ENCODE measurements at places on chromosomes 6 and 20. TPM values are rescaled to one million over a fixed set of nuclear protein-coding genes. Genes with fewer than 3 reads are reported as not detected.

- no peak for DNase-seq
- H3K4me1 ChIP-seq = 0 out of 2 replicates have a peak, but pooled peaks cover 4% of the 10 kb centered on the region
- H3K27me3 ChIP-seq = no peaks in the 10 kb centered on the region
- H3K36me3 ChIP-seq = no peaks in the 10 kb centered on the region
Observed at GRCh38 chr6:156901309-156902019, 124.3 kb downstream of the ARID1B start.

DNA sequence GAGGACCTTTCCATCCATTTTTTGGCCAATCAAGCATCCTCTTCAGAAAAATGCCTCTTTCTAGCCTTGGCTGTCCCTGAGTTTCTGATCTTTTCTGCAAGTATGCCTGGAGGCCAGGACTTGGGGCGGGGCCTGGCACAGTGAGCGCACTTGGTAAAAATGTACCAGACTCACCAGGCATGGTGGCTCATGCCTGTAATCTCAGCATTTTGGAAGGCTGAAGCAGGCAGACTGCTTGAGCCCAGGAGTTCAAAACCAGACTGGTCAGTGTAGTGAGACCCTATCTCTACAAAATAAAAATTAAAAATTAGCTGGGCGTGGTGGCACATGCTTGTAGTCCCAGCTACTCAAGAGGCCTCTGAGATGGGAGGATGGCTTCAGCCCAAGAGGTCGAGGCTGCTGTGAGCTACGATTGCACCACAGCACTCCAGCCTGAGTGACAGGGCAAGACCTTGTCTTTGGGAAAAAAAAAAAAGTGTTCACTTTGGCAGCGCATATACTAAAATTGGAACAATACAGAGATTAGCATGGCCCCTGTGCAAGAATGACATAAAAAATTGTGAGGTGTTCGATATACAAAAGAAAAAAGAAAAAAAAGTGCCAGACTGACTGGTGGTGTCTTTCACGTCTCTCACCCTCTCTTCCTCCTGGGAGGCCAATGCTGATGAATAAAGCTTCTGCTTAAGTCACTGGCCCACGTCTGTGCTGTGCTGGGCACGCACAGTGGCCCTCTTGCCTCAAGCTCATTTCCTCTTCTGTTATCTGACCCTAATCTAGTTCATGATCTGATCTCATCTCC, 18.1 kb upstream of the SLC9A8 start:
- H3K4me3 ChIP-seq = no peak overlapping the region
- no peak overlapping the region for H3K27ac ChIP-seq
- H3K27me3 ChIP-seq = no peaks in the 10 kb centered on the region

NT5DC1 gene
- total RNA-seq = 6.6 TPM

GRCh38 chr6:64012351-64013001, 376.9 kb downstream of the PHF3 start:
- no peaks in the 10 kb centered on the region for H3K27me3 ChIP-seq
- DNase-seq = peak; percentile 73
- H3K27ac ChIP-seq = no peak overlapping the region
- H3K36me3 ChIP-seq = no peaks in the 10 kb centered on the region

DNA sequence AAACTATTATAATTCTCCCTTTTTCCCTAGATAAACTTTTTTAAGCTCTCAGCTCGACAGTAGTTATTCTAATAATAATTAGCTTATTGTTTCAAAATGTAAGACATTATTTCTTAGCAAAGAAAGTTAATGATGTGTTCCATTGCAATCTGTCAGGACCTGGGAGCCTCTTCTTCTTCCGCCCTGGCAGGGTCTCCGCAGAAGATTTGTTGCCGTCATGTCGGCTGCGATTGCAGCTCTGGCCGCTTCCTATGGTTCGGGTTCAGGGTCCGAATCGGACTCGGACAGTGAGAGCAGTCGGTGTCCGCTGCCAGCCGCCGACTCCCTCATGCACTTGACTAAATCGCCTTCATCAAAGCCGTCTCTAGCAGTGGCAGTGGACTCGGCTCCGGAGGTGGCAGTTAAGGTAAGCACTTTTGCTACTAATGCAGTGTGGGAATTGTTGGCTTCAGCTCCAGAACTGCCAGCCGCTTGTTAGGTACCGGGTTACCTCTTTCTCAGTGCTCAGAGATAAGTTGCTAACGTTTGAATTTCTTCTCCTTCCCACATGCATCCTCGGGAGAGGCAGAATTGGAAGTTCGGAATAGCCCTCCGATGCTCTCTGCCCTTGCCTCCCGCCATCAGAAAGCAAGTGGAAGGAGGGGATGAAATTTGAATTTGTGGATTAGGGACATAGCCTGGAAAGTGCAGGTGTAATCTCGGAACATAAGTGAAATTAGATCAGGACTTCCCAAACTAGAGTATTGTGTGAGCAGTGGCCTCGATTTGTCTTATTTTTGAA, at the start of gene CDC40:
Gene CDC40, plus strand, starts transcription at position 200 of the 781 bp plus-strand sequence. Its CDS starts 18 bp downstream, at position 218.
- H3K27me3 ChIP-seq = no peaks in the 10 kb centered on the region
- no peaks in the 10 kb centered on the region for H3K36me3 ChIP-seq
- peak within 1 kb of the TSS; percentile 29 for H3K27ac ChIP-seq
- DNase-seq = no peak
- H3K4me3 ChIP-seq = peak within 1 kb of the TSS; percentile 82
- peaks cover 33% of the 10 kb centered on the region for H3K4me1 ChIP-seq

- no peaks in the 10 kb centered on the region for H3K4me1 ChIP-seq
- no peaks in the 10 kb centered on the region for H3K36me3 ChIP-seq
- no peak overlapping the region for H3K27ac ChIP-seq
- DNase-seq = no peak
Observed at GRCh38 chr20:31643522-31643921, 5.8 kb downstream of the COX4I2 start.

DNA sequence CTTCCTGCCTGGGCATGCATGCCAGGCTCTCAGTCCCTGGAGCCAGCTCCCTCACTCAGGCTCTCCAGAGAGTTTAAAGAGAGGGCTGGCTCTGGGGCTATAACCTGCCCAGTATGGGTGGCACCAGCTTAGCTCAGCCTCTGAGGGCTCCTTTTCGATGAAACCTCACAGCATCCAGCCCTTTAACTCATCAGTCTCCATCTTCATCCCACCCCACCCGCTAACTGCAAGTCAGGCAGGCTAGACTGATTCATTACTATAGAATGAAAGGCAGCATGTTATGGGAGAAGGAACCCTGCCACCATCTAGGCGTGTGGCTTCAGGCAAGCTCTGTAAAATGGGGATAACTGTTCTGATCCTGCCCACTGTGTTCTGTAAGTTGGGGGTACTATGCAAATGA, 53.5 kb downstream of the RAB44 start:
- no peak overlapping the region for H3K4me3 ChIP-seq
- H3K4me1 ChIP-seq = peaks cover 32% of the 10 kb centered on the region
- no peaks in the 10 kb centered on the region for H3K36me3 ChIP-seq
- no peaks in the 10 kb centered on the region for H3K27me3 ChIP-seq

GRCh38 chr20:25867776-25868649, 171.4 kb upstream of the ZNF337 start:
- no peak overlapping the region for H3K27ac ChIP-seq
- no peaks in the 10 kb centered on the region for H3K36me3 ChIP-seq
- no peak overlapping the region for H3K4me3 ChIP-seq
- no peaks in the 10 kb centered on the region for H3K27me3 ChIP-seq
- no peak for DNase-seq
- H3K4me1 ChIP-seq = peaks cover 13% of the 10 kb centered on the region

DNA sequence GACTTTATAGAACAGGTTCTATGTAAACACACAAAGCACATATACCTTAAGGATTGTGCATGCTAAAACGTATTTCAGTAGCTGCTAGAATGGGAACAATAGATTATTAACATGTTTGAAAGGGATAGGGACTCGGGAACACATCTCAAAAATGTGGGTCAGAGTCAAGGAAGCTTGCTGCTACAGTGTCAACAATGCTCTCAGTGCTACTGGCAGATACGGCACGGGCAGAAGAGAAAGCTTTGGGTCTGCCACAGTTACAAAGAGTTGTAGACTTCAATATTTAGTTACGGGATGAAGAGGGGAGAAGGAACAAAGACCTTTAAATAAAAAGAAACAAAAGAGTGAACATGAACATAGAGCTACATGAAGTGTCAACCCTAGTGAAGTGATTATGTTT, 170.5 kb downstream of the BACH2 start:
- H3K27me3 ChIP-seq = no peaks in the 10 kb centered on the region
- no peaks in the 10 kb centered on the region for H3K4me1 ChIP-seq
- no peak for DNase-seq
- H3K27ac ChIP-seq = no peak overlapping the region
- H3K36me3 ChIP-seq = no peaks in the 10 kb centered on the region

GRCh38 chr20:4904127-4904860, 97.0 kb downstream of the SLC23A2 start:
- DNase-seq = peak; percentile 13
- H3K4me1 ChIP-seq = peaks cover 18% of the 10 kb centered on the region
- no peak overlapping the region for H3K4me3 ChIP-seq
- H3K36me3 ChIP-seq = peaks cover 14% of the 10 kb centered on the region
- H3K27ac ChIP-seq = no peak overlapping the region
- no peaks in the 10 kb centered on the region for H3K27me3 ChIP-seq

DNA sequence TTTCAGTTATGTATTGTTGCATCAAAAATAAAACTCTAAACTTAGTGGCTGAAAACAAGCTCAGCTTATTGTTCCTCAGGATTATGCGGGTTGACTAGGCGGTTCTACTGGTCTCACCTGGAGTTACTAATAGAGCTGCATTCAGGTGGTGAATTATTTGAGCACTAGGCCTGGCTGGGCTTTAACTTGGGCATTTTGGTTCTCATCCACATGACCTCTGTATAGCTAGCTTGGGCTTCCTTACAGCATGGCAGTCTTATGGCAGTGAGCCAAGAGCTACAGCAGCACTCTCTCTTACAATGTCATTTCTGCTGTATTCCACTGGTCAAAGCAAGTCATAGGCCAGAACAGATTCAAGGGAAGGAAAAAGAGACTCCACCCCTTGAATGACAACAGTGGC, 1.6 kb downstream of the PGBD1 start:
- H3K27me3 ChIP-seq = no peaks in the 10 kb centered on the region
- no peak overlapping the region for H3K27ac ChIP-seq
- peak overlapping the region; percentile 96 for H3K4me3 ChIP-seq
- H3K4me1 ChIP-seq = peaks cover 19% of the 10 kb centered on the region

- H3K36me3 ChIP-seq = no peaks in the 10 kb centered on the region
- H3K4me1 ChIP-seq = no peaks in the 10 kb centered on the region
- no peak overlapping the region for H3K4me3 ChIP-seq
- DNase-seq = peak; percentile 62
- no peak overlapping the region for H3K27ac ChIP-seq
- no peaks in the 10 kb centered on the region for H3K27me3 ChIP-seq
Observed at GRCh38 chr6:132161283-132161682, 210.1 kb upstream of the CCN2 start.

DNA sequence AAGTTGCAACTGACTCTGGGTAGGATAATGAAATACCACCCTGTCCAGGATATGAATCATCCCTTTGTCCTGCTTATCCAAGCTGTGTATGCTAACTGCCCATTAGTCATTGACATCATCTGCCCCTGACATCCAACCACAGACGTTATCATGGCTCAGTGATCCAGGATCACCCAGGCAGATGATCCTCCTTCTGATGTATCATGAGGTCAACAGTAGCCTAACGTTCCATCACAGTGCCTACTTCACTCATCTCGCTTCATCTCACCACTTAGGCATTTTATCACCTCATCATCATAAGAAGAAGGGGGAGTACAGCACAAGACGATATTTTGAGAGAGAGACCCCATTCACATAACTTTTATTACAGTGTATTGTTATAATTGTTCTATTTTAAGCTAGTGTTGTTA, 13.4 kb upstream of the BTN3A2 start:
- H3K36me3 ChIP-seq = no peaks in the 10 kb centered on the region
- no peaks in the 10 kb centered on the region for H3K27me3 ChIP-seq
- H3K4me1 ChIP-seq = peaks cover 45% of the 10 kb centered on the region
- H3K27ac ChIP-seq = peak overlapping the region; percentile 74
- DNase-seq = peak; percentile 90
